SK-N-MC (cell line): ENCODE measurements at places on chromosomes 5 and 9.

GRCh38 chr5:137516961-137517360, 17.8 kb upstream of the SPOCK1 start:
- DNase-seq: no peak

DNA sequence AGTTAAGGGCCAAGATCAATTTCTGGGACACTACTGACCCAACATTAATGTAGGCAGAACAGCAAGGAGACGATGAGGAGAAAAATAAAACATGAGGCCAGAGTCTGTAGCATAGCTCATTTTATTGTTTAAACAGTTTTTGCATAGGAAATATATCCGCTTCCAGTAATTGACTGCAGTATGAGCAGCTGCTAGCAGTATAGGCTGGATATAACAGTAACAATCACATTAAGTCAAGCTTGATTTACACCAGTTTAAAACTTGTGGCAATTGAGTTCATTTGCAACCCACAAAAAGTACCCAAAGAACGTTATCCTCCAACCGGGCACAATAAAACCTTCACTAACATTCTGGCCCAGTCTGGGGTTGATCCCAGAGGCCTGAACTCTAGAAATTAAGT, 232.2 kb downstream of the NFIB start:
- DNase-seq: no peak

DNA sequence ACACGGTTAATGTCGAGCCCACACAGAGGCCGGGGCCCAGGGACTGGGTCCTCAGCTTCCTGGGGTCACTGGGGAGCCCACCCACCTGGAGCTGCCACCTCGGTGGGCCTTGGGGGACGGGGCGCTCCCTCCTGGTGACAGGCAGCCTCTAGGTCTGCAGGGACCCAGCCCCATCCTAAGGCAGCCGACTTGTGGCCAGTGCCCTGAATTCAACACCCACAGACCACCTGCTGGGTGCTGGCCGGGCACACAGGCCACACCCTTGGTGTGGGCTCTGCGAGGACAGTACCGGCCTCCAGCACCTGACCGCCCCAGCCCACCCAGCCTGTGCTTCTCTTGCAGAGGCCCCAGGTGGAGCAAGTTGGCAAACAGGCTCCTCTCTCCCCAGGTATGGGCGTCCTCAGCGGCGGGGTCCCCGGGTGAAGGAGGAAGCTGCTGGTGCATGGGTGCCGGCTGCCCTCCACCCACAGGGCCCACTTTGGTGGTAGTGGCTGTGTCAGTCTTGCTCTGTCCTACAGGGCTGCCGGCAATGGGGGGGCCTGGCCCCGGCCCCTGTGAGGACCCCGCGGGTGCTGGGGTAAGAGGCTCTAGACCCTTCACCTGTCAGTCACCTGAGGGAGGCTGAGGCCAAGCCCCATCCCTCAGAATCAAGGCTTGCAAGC, 8.3 kb downstream of the ENTPD8 start:
- DNase-seq: no peak

DNA sequence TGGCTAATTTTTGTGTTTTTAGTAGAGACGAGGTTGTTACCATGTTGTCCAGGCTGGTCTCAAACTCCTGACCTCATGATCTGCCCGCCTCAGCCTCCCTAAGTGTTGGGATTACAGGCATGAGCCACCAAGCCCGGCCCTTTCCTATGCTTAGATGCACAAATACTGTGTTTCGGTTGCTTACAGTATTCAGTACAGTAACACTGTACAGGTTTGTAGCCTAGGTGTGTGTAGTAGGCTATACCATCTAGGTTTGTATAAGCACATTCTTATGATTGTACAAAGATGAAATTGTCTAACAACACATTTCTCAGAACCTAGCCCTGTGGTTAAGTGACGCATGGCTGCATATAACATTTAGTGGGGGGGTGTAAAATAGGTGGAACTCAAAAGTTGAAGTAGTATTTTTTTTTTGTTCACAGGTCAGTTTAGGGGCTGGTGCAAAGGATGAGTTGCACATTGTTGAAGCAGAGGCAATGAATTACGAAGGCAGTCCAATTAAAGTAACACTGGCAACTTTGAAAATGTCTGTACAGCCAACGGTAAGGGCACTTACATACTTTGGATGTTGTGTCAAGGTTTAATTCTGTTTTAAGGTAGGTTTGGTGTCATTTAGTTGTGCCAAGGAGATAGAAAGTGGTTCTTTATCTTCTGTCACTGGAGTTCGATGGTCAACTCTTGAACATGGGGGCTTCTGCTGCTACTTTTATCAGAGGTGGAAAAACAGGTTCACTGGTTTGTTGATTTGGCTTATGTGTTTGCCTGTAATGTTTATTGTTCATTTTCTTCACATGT, 3.4 kb downstream of the NPM1 start:
- no peak for DNase-seq

- no peak for DNase-seq
Observed at GRCh38 chr5:178496214-178496613, 94.0 kb downstream of the COL23A1 start.

GRCh38 chr9:130053109-130053503, 600 bp upstream of the GPR107 start:
- DNase-seq: no peak

DNA sequence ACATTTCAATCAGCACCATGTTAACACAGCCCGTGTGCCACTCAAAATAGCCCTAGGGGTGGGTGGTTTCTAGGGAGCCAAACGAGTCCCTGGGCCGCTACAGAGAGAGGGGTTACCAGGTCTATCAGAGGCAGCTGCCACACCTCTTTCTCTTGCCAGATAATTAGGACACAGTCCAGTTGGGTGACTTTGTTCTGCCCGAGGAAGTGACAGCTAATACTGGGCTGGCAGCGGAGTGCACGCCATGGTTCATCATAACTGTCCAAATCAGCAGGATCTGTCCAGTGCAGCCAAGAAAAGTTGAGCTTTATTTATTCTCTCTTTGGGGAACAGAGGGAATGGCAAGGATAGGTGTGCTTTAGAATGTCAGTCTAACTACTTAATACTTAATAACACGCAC, 583.8 kb downstream of the BRINP1 start:
- no peak for DNase-seq
